ENCODE measurements at places on chromosomes 2 and 18. TPM values are rescaled to one million over a fixed set of nuclear protein-coding genes. Genes with fewer than 3 reads are reported as not detected.

CHRND gene
- total RNA-seq: not detected

DNA sequence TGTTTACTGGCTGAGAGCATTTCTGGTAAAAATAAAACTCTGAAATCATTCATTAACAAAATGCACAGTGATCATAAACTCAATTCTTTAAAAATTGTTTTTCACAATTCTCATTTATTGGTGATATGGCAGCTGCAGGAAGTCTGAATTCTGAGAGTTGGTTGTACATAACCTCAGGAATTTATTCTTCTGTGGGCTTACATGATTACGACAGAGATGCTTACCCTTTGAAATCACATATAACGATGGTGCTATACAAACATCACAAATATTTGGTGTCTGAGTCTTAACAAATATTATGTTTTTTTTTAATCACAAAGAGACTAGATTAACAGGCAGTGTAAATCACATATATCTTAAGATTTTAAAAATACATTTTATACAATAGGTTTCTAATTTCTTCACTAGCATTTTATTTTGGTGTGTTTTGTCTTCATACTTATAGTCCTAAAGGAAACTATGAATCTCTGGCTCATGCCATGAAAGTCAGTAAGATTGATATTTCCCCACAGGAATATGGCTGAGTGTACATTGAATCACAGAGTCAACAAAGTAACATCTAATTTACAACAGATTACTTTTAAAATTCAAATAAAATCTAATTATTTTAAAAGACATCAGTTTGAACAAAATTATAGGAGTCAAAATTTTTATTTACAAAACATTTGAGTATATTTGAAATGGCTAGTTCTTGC, 318.8 kb upstream of the THUMPD2 start:
- H3K4me3 ChIP-seq: no peak overlapping the region
- H3K4me1 ChIP-seq: peaks cover 90% of the 10 kb centered on the region
- H3K36me3 ChIP-seq: no peaks in the 10 kb centered on the region
- no peak overlapping the region for H3K27ac ChIP-seq
- H3K27me3 ChIP-seq: no peaks in the 10 kb centered on the region

GRCh38 chr2:124112206-124112605, 87.1 kb downstream of the CNTNAP5 start:
- DNase-seq: no peak
- H3K4me1 ChIP-seq: no peaks in the 10 kb centered on the region
- no peak overlapping the region for H3K4me3 ChIP-seq

DNA sequence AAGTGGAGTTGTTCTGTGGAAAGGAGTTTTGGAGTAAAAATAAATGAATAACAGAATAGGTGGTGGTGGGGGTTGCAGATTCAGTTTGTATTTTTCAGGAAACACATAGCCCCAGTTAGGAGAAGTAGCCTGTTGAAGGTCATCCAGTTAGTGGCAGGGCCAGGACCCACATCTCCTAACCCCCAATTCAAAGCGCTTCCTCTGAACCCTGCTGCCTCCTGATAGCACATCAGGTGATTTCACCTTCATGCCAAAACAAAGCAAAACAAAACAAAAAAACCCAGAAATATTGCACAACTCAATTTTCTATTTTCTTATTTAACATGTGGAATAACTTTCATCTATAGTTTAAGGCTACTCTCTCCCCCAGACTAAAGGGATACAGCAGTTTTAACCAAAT, 112.3 kb upstream of the UGP2 start:
- H3K27ac ChIP-seq: no peak overlapping the region
- DNase-seq: no peak
- no peaks in the 10 kb centered on the region for H3K36me3 ChIP-seq
- H3K27me3 ChIP-seq: no peaks in the 10 kb centered on the region
- no peak overlapping the region for H3K4me3 ChIP-seq

DNA sequence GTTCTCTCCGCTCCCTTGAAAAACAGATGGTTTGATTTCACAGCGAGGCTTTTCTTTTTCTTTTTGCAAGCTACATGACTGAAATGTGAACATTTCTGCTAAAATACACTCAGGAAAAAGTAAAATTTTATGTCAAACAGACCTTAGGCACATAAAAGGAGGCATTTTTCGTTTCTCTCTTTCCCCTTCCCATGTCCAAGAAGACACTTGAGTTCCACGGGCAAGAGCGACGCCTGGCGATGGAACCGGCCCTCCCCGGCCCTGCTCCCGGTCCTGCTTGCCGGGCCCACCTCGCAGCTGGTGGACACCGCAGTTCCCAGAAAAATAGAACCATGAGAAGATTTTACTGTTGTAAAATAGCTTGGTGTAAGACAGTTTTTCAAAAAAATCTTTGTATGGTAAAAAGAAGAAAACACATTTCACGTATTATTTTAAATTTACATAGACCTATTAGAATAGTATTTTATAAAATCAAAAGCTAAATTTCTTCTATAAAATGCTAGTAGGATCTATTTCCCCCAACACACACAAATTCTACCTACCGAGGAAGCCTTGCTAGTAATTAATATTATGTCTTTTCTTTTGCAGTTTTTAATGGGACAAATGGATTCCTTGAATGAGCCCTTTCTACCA, 2.3 kb upstream of the ALKAL2 start:
- H3K36me3 ChIP-seq: peaks cover 13% of the 10 kb centered on the region
- peak overlapping the region; percentile 76 for H3K27ac ChIP-seq
- no peak for DNase-seq
- peak overlapping the region; percentile 79 for H3K4me3 ChIP-seq
- peaks cover 5% of the 10 kb centered on the region for H3K27me3 ChIP-seq
- H3K4me1 ChIP-seq: peaks cover 24% of the 10 kb centered on the region

DNA sequence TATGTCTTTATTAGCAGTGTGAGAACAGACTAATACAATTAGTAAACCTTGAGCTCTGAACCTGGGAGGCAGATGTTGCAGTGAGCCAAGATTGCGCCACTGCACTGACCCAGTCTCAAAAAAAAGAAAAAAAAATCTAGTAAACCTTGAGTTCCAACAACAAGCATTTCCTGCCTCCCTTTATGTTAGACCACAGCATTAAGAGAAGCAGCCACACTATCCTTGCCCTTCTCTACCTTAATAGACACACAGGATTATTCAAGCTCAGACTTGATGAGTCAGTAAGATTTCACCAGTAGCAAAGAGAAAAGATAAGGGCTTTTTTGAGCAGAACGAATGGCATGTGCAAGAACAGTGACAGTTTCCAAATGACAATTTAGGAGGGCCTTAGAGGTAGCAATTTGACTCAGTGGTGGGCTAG, 18.0 kb upstream of the GLS start:
- peak overlapping the region; percentile 90 for H3K27ac ChIP-seq
- H3K27me3 ChIP-seq: no peaks in the 10 kb centered on the region
- H3K4me1 ChIP-seq: peaks cover 92% of the 10 kb centered on the region
- H3K4me3 ChIP-seq: no peak overlapping the region
- H3K36me3 ChIP-seq: no peaks in the 10 kb centered on the region

- H3K4me3 ChIP-seq: no peak overlapping the region
- H3K36me3 ChIP-seq: no peaks in the 10 kb centered on the region
- peaks cover 21% of the 10 kb centered on the region for H3K27me3 ChIP-seq
- H3K4me1 ChIP-seq: peaks cover 21% of the 10 kb centered on the region
Measured at GRCh38 chr2:161994761-161995520, 79.1 kb downstream of the DPP4 start.

SAG gene
- total RNA-seq: not detected

GRCh38 chr2:111157798-111158197, 37.1 kb downstream of the BCL2L11 start:
- H3K4me3 ChIP-seq: no peak overlapping the region
- no peak overlapping the region for H3K27ac ChIP-seq
- peaks cover 38% of the 10 kb centered on the region for H3K4me1 ChIP-seq
- peaks cover 10% of the 10 kb centered on the region for H3K36me3 ChIP-seq

GRCh38 chr2:126662621-126663020, 6.7 kb downstream of the GYPC start:
- H3K36me3 ChIP-seq: peaks cover 4% of the 10 kb centered on the region
- no peak for DNase-seq
- H3K27me3 ChIP-seq: no peaks in the 10 kb centered on the region

DNA sequence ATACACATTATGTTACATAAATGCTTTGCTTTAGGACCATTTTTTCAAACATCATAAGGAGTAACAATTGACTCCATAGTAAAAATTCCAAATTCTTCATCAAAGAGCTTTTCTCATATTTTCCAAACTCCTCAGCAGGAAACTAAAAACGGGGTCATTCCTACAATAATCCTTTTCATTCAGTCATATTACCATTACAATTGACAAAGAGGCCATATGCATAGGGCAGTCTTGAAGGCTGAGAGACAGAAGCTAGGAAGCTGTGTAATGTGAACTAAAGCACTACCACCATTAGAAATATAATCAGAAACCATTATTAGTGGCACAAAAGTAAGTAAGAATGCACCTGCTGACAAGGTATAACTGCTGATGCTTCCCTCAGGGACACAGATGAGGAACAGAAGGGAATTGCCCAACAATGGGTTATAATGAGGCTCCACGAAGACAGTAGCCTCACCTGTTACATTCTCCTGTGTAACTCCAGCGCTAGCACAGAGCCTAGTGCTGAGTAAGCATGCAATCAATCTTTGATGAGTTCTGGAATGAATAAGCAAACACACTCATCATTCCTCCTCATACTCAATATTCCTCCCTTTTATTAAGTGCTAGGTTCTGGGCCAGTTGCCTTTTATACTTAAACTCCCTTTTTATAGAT, 942.3 kb downstream of the CPS1 start:
- H3K27ac ChIP-seq: no peak overlapping the region
- no peak for DNase-seq
- H3K36me3 ChIP-seq: no peaks in the 10 kb centered on the region

- no peak overlapping the region for H3K4me3 ChIP-seq
- peaks cover 25% of the 10 kb centered on the region for H3K4me1 ChIP-seq
- no peaks in the 10 kb centered on the region for H3K27me3 ChIP-seq
- no peak overlapping the region for H3K27ac ChIP-seq
Measured at GRCh38 chr2:37376421-37377186, 32.2 kb downstream of the QPCT start.

DNA sequence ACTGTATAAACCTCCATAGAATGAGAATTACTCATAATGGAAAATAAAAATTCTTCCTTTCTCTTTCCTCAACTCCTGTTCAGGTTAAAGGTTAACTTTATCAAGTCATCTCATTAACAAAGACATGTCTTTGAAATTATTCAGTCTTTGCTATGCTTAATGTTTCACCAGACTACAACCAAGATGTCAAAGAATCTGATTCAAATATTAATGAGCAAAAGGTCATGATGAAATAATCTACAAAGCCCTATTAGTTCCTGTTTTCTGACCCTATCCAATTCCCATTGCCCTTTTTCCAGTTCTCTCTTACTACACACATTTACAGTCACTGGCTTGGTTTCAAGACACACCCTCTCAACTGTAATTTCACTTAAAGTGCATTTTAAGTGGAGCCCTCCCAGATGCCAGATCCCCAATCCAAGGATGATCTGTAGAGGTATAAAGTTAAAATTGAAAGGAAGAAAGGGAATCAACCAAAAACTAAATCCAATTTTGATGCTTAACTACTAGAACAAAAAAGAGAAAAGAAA, 246.9 kb upstream of the CYP26B1 start:
- H3K27me3 ChIP-seq: no peaks in the 10 kb centered on the region
- H3K4me1 ChIP-seq: no peaks in the 10 kb centered on the region
- no peak for DNase-seq
- H3K4me3 ChIP-seq: no peak overlapping the region
- H3K27ac ChIP-seq: no peak overlapping the region

DNA sequence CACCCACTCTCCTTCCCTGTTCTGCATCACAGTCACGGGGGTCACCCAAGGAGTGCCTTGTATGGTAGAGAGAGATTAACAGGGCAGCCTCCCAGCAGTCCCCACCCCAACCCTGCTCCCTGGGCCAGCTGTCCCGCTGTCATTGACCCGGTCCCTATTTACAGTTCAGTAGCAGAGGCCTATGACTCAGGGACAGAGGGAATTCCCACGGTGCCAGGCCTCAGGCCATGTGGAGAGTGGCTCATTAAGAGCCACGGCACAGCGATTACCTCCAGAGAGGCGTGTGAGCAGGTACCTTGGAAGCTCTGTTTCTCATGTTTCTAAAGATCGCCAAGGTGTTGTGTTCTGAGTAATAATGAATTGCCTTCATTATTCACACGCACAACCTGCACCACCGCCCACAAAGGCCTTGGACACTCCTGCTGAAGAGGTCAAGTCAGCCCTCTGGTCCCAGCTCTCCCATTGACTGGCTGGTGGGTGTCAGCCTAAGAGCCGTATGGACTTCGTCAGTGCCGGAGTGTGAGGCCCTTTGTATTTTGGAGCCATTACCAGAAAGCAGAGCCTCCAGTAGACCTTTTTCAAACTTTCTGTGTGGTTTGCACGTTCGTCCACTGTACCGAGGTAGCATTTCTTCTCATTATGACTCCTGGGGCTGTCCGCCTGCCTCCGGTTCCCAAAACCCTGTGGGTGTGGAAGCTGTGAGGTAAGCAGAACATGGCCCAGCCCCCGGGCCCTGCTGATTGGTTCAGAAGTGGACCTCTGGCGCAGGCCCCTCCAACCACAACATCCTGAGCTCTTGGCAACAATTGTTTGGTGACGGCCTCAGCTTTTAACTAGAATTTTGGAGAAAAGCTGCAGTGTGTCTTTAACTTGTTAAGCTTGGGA, 47.0 kb downstream of the SERTAD2 start:
- H3K27me3 ChIP-seq: no peaks in the 10 kb centered on the region
- no peak overlapping the region for H3K27ac ChIP-seq
- no peaks in the 10 kb centered on the region for H3K36me3 ChIP-seq
- peak; percentile 87 for DNase-seq
- no peak overlapping the region for H3K4me3 ChIP-seq
- H3K4me1 ChIP-seq: peaks cover 13% of the 10 kb centered on the region

DNA sequence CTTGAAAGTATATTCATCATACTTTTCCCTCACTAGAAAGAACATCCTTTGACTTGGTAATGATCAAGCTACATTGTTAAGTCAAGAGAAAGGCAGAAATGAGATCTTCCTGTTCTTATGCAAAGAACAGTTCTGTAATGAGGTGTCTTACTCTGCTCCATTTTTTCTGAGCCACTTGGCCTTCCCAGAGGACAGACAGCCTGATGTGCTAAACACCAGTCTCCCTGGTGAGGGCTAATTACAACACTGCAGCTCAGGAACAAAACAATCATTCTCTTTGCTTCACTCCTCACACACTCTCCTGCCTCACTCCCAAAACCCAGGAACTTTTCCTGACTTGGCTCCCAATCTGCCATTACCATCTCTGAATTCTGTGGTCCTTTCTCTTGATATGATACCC, 25.6 kb downstream of the TACR1 start:
- H3K27ac ChIP-seq: no peak overlapping the region
- peaks cover 1% of the 10 kb centered on the region for H3K36me3 ChIP-seq
- H3K4me1 ChIP-seq: no peaks in the 10 kb centered on the region

GRCh38 chr2:169363560-169364150, 1.3 kb upstream of the LRP2 start:
- no peak overlapping the region for H3K27ac ChIP-seq
- no peak for DNase-seq
- H3K4me1 ChIP-seq: peaks cover 41% of the 10 kb centered on the region
- H3K36me3 ChIP-seq: no peaks in the 10 kb centered on the region

Data from chondrocyte (in vitro differentiated cells).